ENCODE measurements at places on chromosomes 7 and 10.

- DNase-seq, result no peak
These were observed 73.2 kb downstream of the GRID1 start for GRCh38 chr10:86293396-86293791.

DNA sequence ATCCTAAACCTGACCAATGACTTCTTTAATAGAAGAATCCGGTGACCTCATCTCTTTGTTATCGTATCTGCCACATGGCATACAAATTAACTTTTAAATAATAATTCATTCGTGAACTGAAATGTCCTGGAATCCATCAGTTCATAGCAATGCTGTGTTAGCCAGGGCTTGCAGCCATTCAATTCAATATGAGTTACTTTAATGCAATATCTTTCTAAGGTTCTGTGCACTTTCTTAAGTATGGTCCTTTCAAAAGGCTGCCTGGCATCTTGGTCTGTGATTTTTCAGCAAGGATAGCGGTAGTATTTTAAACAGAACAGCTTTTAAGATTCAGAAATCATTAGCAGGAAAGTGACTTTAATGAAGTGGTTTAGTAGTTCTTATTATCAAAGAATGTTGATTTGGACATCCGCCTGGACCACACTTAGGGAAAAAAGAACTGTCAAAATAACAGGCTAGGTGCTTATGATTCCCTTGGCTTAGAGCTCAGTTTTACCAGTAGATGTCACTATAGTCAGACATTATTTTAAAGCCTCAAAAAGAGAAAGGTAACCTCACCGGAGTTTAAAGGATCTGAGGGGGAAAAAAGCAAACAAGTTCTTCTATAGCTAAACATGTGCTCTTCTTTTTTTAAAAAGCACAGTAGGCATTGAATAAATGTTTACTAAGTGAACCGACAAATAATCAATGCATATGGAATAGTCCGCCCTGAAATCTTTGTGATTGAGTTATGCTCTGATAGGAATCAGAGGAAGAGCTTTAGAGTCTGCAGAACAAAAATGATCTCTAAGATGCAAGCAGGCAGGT, 22.7 kb downstream of the SLC35G1 start:
- DNase-seq, result no peak

GRCh38 chr10:21203473-21204107, 306.5 kb upstream of the NEBL start:
- no peak for DNase-seq

- DNase-seq, result no peak
These were observed 313.5 kb downstream of the TCERG1L start for GRCh38 chr10:130998046-130998435.

- DNase-seq, result no peak
These were observed 153.6 kb downstream of the ARHGAP21 start for GRCh38 chr10:24569828-24570657.

DNA sequence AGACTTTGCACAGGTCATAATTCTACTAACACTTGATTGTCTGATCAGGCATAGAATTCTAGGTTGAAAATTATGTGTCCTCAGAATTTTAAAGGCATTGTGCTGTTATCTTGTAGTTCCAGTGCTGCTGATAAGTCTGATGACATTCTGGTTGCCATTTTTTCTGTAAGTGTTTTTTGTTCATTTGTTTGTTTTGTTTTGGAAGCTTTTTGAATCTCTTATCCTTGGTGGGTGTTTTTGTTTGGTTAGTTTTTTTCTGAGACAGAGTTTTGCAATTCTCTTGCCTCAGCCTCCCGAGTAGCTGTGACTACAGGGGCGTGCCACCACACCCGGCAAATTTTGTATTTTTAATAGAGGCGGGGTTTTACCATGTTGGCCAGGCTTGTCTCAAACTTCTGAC, 178.9 kb downstream of the CCDC71L start:
- DNase-seq, result no peak

GRCh38 chr10:86310702-86311101, 55.9 kb downstream of the GRID1 start:
- no peak for DNase-seq

- no peak for DNase-seq
These were observed 53.5 kb downstream of the PODXL start for GRCh38 chr7:131502810-131503508.

DNA sequence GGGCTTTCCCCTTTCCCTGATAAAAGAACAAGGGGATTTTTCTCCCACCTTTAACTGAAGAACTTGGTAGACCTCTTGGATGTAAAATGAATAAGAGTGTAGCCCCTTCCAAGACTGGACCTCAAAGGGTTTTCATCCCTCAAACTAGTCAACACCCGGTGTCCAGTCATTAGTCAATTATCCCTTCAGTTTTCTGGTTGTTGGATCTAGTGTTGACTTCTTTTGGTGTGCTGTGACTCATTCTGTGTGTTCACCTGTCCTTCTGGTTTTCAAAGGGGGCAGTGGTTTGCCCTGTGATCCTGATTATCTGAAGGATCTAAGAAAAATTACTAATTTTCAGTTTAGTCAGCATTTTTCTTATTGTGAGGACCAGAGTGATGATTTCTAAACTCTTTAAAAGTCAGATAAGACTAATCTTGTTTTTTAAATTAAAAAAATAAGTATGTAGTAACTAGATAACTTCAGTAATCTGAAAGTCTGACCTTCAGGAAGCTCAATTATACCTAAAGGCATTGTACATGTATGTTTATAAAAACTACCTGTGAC, 583.5 kb downstream of the CNTNAP2 start:
- no peak for DNase-seq
